ENCODE measurements at places on chromosomes 1 and 21. TPM values are rescaled to one million over a fixed set of nuclear protein-coding genes. Genes with fewer than 3 reads are reported as not detected.

The ZP4 gene
- total RNA-seq: not detected

The SLFNL1 gene
- not detected for total RNA-seq

The HPDL gene
- total RNA-seq: not detected

The CASQ1 gene
- not detected for total RNA-seq

The SH2D5 gene
- 0.23 TPM for total RNA-seq

The TRAF3IP3 gene
- not detected for total RNA-seq

DNA sequence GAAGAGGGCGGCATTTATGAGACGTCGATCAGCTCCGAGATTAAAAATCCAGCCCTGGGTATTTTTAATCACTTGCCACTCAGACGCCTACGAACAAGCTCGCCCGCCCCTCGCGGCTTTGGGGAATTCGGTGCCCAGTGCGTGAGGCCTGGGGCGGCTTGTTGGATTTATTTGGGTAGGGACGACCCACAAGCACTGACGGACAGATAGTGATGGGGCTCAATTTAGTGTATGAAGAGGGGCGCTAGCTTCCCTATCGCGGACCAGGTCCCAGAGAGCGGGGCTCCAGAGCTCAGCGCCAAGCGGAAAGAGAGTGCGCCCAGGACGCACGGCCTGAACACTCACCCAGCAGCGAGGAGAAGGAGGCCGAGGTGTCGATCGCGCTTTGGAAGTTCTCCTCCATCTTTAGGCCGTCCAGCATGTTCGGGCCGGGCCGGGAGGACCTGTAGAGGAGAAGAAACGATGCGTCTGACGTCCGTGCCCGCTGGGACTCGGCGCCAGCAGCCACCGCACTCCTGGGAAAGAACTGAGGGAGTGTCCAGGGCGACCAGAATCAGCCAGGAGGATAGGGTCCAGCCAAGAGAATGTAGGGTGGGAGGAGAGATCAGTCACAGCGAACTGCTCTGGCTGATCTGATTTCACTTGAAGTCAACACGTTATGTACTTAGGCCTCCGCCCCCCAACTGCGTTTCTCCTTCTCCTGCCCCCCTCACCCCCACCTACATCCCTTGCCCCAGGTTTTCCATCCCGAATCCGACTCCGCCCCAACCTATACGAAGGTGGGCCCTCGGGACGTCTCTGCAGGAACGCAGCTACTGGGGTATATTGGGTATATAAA lies 1.2 kb downstream of the LMX1A start:
- DNase-seq: no peak
- peaks cover 86% of the 10 kb centered on the region for H3K27me3 ChIP-seq
- H3K4me3 ChIP-seq: peak overlapping the region; percentile 48
- no peaks in the 10 kb centered on the region for H3K36me3 ChIP-seq
- peaks cover 45% of the 10 kb centered on the region for H3K4me1 ChIP-seq

DNA sequence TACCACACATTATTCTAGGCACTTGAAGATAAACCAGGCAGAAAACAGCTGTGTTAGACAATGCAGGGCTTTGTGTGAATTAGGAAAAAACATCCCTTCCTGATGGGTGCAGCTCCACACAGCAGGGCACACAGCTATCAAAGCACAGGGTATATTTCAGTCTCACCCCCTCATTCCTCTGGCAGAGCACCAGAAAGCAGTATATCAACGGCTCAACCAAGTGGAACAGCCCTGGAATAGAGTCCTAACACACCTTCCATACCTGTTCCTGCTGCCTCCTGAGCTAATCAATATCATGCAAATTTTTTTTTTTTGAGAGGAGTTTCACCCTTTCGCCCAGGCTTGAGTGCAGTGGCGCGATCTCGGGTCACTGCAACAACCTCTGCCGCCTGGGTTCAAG lies 32.1 kb downstream of the LYST start:
- no peak overlapping the region for H3K27ac ChIP-seq
- H3K4me1 ChIP-seq: peaks cover 15% of the 10 kb centered on the region
- peaks cover 6% of the 10 kb centered on the region for H3K36me3 ChIP-seq
- no peak for DNase-seq
- no peak overlapping the region for H3K4me3 ChIP-seq

DNA sequence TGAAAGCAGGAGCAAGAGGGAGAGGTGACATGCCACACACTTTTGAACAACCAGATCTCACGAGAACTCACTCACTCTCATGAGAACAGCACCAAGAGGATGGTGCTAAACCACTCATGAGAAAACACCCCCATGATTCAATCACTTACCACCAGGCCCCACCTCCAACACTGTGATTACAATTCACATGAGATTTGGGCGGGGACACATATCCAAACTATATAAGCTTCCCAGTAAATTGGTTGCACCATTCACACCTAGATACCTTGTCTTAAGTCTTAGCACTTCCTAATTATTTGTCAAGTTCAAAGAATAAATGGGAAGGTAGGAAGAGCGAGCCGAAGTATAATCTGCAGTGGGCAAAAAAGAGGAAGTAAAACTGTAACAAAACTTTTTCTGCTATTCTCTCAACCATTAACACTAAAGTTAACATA lies 34.3 kb downstream of the AMY1C start:
- H3K4me1 ChIP-seq: no peaks in the 10 kb centered on the region
- H3K4me3 ChIP-seq: no peak overlapping the region
- H3K27ac ChIP-seq: no peak overlapping the region

- DNase-seq: no peak
- H3K27ac ChIP-seq: no peak overlapping the region
- no peak overlapping the region for H3K4me3 ChIP-seq
- peaks cover 9% of the 10 kb centered on the region for H3K4me1 ChIP-seq
These were observed 43.0 kb downstream of the WDR4 start for GRCh38 chr21:42836402-42836666.

DNA sequence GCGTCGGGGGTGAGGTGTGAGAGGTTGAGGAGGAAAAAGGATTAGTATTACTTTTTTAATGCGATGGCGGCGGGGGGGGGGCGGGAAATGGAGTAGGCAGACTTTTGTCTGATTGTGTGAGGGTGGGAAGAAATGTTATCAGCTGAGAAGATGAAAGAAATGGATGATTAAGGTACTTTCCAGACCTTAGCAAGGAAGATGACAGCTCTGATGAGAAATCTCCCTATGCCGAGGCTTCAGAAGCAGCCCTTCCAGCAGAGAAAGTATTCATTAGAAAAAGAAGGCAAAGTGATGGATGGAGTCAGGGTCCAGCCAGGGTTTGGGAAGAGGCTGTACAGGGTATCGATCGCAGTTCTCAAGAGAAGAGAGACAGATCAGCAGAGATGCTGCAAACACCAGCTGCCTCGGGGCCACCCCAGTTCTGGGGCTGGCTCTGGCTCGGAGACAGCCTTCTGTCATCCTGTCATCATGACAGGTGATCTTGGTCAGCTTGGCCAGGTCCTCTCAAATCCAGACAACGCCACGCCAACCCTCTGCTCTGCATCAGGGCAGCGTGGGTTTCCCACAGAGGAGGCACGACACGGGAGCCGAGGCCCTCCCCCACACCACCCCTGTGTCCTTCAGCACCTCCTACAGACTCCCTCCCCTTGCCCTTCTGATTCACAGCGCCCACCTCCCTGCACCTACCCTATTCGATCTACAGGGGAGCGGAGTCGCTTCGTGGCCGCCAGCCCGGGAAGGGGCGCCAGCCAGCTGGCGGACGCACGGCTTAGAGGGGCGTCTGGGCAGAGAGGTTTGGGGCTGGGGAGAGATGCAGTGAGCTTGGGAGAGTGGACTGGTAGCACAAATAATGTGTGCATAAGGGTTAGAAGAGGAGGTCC lies 674 bp upstream of the ATXN7L2 start:
- peaks cover 23% of the 10 kb centered on the region for H3K4me1 ChIP-seq
- H3K36me3 ChIP-seq: peaks cover 6% of the 10 kb centered on the region
- peaks cover under 1% of the 10 kb centered on the region for H3K27me3 ChIP-seq
- H3K27ac ChIP-seq: no peak overlapping the region
- peak; percentile 80 for DNase-seq

GRCh38 chr21:27213303-27213702 lies 246.4 kb upstream of the ADAMTS5 start:
- no peaks in the 10 kb centered on the region for H3K36me3 ChIP-seq
- no peaks in the 10 kb centered on the region for H3K4me1 ChIP-seq
- H3K27ac ChIP-seq: no peak overlapping the region
- no peak for DNase-seq
- H3K4me3 ChIP-seq: no peak overlapping the region

DNA sequence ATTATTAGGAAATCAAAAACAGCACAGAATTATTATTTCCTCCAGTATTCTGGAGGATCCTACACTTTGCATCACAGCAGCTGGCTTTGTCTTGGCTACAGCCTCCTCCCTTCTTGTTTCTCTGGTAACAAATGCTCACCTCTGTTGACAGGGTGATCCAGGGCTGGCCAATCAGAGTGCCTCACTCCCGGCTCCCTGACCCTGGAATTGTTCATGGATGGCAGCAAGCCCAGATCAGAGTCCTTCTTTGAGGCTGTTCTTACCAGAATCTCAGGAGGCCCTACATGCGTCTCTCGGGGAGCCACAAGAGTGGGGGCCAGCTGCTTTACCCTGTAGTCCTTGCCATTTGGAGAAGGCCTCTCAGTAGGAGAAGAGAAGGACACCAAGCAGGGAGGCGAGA lies 48.4 kb upstream of the IGSF5 start:
- H3K27ac ChIP-seq: no peak overlapping the region
- no peaks in the 10 kb centered on the region for H3K27me3 ChIP-seq

DNA sequence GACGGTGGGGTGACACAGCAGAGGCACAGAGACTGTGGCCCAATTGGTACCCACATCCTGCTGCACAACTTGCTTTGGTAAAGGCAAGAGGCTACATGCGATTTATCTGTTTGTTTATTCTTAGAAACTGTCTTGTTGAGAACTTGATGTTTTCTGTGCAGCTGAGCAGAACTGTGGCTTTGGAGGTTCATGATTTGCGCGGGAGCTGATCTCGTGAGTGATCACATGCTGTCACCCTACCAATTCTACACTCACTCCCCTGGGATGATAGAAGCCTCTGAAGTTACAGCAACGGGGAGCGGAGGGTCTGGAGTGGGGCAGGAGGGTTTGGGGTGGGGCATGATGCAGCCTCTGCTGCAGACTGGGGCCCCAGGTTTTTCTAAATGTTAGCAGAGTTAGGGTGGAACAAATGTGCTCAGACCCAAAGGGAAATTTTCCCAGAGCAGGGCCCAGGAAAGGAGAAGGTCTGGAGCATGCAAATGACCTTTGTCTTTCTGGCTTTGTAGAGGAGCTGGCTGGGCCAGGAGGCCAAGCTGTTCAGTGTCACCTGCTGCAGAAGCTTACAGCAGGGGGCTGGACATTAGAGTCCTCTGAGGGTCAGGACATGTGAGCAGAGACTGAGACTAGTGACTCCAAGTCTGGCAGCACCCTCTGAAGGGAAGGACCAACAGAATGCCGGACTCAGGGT lies 83.6 kb downstream of the GRIK3 start:
- H3K36me3 ChIP-seq: no peaks in the 10 kb centered on the region
- no peak overlapping the region for H3K27ac ChIP-seq
- no peak for DNase-seq
- no peak overlapping the region for H3K4me3 ChIP-seq

GRCh38 chr1:3654549-3655281 lies 2.4 kb downstream of the TP73 start:
- H3K36me3 ChIP-seq: no peaks in the 10 kb centered on the region
- H3K4me1 ChIP-seq: peaks cover 31% of the 10 kb centered on the region
- peaks cover 87% of the 10 kb centered on the region for H3K27me3 ChIP-seq
- no peak for DNase-seq
